Cerebellum (tissue), 4 donors: ENCODE measurements at places on chromosomes 3 and 15. TPM values are rescaled to one million over a fixed set of nuclear protein-coding genes. Genes with fewer than 3 reads are reported as not detected.
A peak's percentile ranks its signal among the peaks of the same experiment; 100 is the strongest.

BOC gene
- total RNA-seq, result 88.6 TPM

FBXO45 gene
- total RNA-seq, result 25.7 TPM

PLXNA1 gene
- total RNA-seq, result 56.2 TPM

C3orf85 gene
- not detected for total RNA-seq

PTPRG gene
- 143 TPM for total RNA-seq

SPINK8 gene
- total RNA-seq, result not detected

ZNF385D gene
- 99.6 TPM for total RNA-seq

STAB1 gene
- 19.8 TPM for total RNA-seq

HES1 gene
- 14.3 TPM for total RNA-seq

- peak; percentile 57 for DNase-seq
These were observed 29.7 kb upstream of the POLG start for GRCh38 chr15:89364341-89364740.

DNA sequence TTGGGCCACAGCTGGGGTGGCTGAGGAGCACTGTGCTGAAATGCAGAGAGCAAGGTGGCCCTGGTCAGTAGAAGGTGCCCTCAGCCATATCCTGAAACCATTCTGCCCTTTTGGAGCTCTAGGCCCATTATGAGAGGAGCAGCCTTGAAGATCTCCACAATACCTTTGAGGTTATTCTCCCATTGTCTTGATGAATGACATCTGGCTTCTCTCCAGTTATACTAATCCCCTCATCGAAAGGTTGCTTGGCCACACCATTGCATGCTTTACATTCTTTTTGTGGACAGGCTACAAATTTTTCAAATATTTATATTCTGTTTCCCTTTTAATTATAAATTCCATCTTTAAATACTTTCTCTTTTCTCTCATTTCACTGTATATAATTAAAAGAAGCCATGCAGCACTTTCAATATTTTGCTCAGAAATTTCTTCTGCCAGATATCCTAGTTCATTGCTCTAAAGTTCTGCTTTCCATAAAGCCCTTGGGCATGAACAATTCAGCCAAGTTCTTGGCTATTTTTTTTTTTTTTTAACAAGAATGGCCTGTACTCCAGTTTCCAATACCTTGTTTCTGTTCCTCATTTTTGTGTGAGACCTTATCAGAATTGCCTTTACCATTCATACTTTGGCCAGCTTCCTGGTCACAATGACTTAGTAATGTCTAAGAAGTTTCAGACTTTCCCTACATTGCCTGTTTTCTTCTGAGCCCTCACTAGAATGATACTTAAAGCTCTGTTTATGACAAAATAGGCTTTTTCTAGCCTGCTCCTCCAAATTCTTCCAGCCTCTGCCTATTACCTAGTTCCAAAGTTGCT lies 138.9 kb upstream of the SGO1 start:
- no peak for DNase-seq

DNA sequence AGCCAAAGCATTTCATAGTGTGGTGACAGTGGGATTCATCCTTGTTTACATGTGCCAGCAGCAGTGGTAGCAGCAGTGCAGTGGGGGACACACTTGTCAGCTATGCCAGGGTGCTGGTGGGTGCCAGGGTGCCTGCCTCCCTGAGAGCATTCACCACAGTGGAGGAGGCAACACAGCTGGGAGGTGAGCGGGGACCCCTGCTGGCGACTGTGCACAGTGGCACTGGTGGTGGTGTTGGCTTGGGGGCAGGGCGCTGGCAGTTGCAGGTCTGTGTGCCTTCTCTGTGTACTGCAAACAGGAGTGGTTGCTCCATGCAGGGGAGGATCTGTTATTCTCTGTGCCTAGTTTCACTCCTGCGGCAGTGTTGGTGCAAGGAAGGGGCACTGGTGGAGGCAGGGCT lies 41.2 kb downstream of the CEP63 start:
- DNase-seq, result no peak

DNA sequence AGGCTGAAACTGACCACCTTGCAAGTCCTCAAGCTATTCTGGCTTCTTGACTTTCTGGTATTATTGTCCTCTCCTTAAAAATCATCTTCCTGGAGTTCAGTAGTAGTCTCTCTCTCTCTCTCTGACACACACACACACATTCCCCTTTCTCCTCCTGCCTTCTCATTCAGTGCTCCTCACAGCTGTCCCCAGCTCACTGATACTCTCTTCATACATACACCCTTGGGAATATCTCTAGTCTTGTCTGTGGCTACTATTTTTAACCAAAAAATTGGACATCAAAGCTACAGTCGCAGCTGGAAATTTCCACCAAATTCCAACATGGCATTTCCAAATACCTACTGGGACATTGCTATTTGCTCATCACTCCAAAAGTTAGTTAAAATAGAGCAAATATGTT lies 178.9 kb downstream of the ECT2 start:
- no peak for DNase-seq

GRCh38 chr3:137075020-137075419 lies 117.2 kb downstream of the IL20RB start:
- DNase-seq, result no peak

GRCh38 chr15:77030048-77030927 lies 35.4 kb downstream of the PSTPIP1 start:
- DNase-seq, result no peak

DNA sequence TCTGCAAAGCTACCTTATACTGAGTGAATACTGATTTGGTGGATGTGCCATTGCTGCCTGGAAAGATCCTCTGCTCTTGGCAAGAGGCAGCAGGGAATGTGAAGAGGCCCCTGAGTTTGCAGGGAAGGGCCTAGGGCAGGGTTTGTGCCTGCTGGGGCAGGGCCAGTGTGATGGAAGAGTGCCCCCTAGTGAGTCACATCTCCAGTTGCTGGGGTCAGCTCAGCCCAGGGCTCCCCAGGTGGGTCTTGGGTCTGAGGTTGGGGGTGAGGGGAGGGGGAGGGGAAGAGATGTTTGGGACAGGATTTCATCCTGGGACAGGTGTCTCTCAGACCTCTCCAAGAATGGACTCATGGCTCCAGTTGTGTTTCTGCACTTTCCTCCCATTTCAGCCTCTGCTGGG lies 4.1 kb upstream of the AMOTL2 start:
- DNase-seq, result no peak

GRCh38 chr3:173920386-173920785 lies 522.8 kb downstream of the NLGN1 start:
- no peak for DNase-seq

DNA sequence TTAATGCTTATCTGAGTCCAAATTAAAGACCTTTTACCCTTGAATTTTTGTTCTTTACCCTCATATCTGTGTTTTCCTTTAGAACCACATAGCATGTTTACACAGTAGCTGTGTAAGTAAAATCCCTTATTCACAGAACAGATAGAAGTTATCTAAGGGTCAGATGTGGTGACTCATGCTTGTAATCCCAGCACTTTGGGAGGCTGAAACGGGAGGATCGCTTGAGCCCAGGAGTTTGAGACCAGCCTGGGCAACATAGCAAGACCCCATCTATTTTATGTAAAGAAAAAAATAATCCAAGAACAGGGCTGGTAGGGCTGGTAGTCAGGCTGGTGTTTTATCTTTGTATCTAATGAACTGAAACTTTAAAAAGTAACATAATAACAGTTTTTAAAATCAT lies 23.2 kb downstream of the NXPE3 start:
- no peak for DNase-seq

GRCh38 chr3:17059989-17060550 lies 175.3 kb downstream of the PLCL2 start:
- DNase-seq, result peak; percentile 44

DNA sequence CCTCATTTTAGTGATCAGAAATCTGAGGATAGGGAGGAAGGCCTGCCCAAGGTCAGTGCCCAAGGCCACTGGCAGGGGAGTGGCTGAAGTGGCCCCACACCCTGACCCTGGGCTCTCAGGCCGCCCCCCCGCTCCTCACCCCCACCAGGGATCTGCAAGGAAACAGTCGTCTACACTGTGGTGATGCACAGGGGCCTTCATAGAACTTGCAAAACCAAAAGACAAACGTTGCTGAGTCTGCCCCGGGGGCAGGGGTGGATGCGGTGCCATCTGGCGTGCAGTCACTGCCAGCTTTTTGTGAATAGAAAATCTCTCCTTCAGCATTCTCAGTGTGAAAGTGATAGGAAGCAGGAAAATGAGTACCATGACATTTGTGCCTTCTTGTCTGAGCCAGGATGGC lies 41.3 kb downstream of the WHAMM start:
- DNase-seq, result peak; percentile 63

- DNase-seq, result no peak
These were observed 110.1 kb upstream of the TPM1 start for GRCh38 chr15:62932436-62932835.

DNA sequence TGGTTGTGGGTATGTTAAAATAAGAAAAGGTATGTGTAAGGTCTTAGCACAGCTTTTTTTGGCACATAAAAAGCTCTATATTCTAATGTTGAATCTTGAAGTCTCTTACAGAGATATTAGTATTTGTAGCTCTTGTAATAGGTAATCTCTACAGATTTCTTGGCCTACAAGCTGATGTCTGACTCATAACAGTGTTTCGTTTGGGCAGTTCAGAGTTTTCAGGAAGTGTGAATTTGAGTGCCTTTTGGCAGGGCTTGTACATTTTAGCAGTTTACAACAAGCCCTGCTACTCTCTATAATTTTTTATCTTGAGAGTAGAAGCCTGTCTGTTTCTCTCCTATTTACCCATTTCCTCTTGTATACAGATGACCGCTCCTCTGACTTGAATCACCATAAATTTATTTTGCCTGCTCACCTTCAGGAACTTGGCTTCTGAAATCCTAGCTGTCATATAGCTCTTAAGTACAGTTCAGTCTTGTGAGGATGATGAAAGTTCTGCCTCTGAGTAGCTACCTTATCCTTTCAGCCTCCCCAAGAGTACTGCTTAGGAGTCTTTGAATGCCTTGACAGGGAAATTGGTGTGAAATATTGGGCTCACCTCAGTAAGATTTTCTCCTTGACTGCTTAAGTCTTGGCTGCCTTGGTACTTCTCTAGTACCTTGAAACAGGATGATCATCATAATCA lies 419.9 kb upstream of the RARB start:
- DNase-seq, result no peak

- DNase-seq, result no peak
These were observed 37.9 kb downstream of the TJP1 start for GRCh38 chr15:29784413-29784812.

- no peak for DNase-seq
These were observed 529.2 kb downstream of the TUSC7 start for GRCh38 chr3:117238806-117239205.

DNA sequence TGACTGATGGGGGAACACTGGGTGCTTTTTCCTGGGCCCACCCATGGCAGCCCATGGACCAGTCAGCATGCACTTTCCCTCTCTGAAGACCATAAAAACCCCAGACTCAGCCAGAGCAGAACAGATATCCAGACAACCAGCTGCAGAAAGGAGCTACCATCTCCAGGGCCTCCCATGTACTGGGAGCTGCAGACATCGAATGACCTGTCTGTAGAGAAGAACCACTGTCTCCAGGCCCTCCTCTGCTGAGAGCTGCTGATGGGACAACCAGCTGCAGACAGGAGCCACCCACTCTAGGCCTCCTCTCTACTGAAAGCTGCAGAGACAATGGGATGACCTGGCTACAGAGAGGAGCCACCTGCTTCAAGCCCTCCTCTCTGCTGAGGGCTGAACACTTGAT lies 66.6 kb downstream of the PROS1 start:
- no peak for DNase-seq

GRCh38 chr3:126450744-126451143 lies 24.9 kb downstream of the ZXDC start:
- no peak for DNase-seq

DNA sequence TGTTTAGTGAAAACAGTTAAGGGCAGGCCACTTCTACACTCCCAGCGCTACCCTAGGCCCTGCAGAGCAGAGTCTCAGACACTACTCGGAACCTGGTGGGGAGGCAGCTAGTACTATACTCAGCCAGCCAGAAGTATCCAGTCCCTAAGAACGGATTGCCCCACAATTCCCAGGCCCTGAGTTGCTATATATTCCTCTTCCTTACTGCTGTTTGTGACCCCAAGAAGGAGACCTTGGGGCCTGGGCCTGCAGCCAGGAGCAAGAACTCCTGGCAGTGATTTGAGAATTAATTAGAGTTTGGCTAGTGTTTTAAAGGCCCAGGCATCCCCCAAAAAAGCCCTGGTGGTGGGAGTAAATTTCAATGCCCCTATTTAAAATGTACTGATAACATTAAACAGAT lies 87.7 kb downstream of the RBPMS2 start:
- DNase-seq, result no peak
